Stimulated activated CD8-positive, alpha-beta memory T cell treated with anti-CD3 and anti-CD28 coated beads, Interleukin-4, amount 100 ng/mL, for 1 hour (primary cell): ENCODE measurements at places on chromosomes 12 and 14.

GRCh38 chr12:65524666-65525065, 246.2 kb downstream of the MSRB3 start:
- DNase-seq: no peak

GRCh38 chr14:39984323-39984722, 552.1 kb upstream of the FBXO33 start:
- no peak for DNase-seq

DNA sequence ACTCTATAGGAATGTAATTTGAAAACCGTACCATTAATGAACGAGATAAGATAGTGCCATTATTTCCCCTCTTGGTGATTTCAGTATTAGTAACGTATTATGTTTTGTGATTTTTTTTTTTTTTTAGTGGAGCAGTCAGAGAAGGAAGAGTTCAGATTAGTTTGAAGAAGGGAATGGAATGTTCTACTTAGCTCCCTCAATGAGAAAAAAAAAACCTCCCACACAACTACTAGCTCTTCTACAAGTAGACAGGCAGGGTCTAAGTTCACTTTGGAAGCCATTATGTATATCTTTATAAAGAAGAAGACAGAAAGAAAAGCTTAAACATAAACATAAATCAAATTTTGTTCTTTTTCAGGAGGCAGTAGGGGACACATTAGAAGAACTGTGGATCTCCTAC, 27.3 kb downstream of the PNMA1 start:
- DNase-seq: no peak

DNA sequence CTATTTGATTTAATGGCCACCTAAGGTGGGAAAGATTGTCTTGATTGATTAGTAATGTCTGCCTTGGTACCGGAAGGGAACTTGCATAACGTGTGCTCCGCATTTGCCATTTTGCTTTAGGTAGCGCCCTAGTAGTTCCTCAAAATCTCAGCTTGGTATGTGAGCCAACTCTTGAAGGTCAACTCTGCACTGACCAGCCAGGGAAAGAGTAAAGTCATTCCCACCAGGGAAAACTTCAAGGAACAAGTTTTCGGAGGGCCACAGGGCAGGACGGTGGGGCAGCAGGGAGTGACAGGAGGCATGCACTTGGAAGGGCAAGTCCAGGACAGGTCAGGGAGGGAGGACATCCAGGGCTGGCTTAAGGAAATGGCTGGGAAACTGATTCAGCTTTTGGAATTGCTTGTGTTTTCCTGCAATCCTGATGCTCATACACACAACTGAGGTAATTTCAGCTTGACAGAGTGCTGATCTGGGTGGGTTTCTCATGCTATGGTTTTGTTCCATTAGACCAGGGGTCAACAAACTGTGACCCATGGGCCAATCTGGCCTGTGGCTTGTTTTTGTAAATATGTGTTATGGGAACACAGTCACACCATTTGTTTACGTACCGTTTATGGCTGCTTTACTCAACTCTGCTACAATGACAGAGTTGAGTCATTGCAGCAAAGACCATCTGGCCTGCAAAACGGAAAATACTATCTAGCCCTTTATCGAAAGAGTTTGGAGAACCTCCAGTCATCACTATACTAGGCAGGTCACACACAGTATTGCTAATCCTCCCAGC, 184.5 kb downstream of the RBM19 start:
- DNase-seq: no peak

GRCh38 chr14:95462491-95462890, 54.0 kb downstream of the SYNE3 start:
- no peak for DNase-seq

DNA sequence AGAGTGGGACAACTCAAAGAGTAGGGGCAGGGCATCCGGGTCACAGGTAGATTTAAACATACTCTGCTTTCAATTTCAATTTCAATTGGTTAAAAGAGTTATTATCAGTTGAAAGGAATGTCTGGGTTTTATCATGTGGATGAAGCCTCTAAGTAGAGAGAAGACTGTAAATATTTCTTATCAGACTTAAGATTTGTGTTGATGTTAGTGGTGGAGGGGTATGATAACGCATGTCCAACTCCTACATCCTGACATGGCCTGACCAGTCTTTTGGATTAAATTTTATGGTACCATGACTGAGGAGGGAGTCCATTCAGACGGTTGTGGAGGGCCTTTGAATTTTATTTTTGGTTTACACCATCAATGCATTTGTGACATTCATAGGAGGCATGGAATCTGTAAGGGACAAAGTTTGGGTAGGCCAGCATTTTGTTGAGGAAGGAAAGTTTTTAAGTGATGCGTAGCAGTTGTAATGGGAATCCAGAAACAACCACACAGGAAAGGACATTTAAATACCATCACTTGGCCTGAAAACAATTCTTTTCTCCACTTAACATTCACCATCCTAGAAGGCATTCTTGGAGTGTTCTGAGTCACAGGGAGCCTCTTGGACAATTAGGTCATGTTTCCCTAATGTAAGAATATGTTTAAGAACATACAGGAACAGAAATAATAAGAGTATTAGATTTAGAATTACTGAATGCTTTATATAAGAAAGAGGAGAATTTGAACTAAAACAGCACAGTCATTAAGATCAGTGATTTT, 371.9 kb downstream of the ATP23 start:
- DNase-seq: no peak

GRCh38 chr12:2029851-2030250, 22.9 kb upstream of the CACNA1C start:
- no peak for DNase-seq

- DNase-seq: no peak
These were observed 16.5 kb downstream of the CCER1 start for GRCh38 chr12:90938451-90938850.

GRCh38 chr12:45075587-45076282, 24.8 kb upstream of the DBX2 start:
- DNase-seq: no peak

DNA sequence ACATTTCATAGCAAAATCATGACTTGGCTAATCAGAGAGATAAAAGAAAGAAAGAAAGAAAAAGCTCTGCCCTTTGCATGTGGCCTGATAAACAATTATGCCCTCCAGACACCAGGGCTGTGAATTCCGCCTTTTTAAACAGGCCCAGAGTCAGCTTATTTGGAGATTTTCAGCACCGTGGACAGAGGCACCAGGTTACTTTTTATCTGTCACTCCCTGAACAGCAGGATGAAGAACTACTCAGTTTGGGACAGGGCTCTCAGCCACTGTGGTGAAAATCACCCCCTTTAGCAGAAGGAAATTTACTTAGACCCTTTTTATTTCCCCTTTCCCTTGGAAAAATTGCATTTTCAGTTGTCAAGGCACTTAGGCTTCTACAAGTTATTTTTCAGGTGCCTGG, 359.9 kb downstream of the NRXN3 start:
- no peak for DNase-seq

GRCh38 chr14:63006531-63006930, 38.7 kb downstream of the KCNH5 start:
- DNase-seq: no peak

- DNase-seq: no peak
These were observed 3.6 kb upstream of the EML1 start for GRCh38 chr14:99789581-99789980.

GRCh38 chr12:12686925-12687324, 9.1 kb downstream of the GPR19 start:
- no peak for DNase-seq

DNA sequence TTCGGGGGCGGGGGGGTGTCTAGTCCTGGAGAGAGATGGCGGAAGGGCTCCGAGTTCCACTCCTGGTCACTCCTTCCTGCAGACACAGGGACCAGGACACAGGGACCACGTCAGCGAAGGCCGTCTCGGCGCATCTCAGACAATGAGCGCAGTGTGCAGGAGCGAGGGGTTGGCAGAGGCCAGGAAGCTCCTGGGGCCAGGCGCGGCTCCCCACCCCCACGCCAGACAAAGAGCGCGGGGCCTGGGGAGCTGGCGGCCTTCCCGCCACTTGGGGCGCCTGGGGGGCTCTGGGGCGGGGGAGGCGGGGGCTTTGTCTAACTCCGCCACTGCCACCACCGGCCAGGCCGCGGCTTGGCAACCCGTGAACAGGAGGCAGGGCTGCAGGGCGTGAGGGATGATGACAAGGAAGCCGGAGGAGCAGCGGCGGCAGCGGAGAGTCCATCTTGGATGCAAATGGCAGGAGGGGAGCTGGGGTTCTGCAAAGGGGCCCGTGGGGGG, 2.2 kb downstream of the CDK2AP1 start:
- no peak for DNase-seq

GRCh38 chr12:65324551-65324950, 46.1 kb downstream of the MSRB3 start:
- DNase-seq: no peak

DNA sequence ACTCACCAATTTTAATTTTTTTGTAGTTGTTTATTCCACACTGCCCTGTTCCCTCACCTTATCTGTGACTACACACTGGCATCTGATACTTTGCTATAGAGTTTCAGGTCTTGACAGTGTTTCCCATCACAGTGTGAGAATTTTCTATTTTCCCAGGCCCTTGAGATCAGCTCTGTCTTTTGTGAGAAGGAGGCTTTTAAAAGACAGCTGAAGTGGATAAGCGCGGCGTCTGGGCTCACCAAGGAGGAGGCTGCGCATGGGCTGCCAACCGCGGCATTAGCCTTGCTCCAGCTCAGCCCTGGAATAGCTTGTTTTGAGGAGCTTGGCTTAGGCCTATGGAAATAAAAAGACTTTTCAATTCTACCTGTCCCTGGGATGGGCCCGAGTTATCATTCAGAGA, 181.3 kb downstream of the RMST start:
- no peak for DNase-seq

DNA sequence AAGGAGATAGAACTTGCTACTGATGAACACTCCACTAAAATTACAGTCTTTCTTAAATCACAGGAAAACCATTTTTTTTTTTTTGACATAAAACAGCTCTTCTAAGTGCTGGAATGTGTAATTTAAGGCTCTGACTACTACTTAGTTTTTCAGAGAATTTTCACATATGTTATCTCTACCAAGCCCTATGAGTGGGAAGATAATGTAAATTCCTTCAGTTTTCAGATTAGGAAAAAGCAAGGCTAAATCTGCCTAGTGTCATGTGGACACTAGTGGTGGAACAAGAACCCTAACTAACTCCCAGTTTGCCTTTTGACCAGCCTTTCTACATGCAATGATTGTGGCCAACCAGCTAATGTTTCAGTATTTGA, 37.3 kb upstream of the CSRP2 start:
- no peak for DNase-seq

- no peak for DNase-seq
These were observed at the start of gene SVOP for GRCh38 chr12:109020796-109021380. SVOP (minus strand) TSS chr12:109021068; CDS start chr12:109020868, 200 bp downstream.

DNA sequence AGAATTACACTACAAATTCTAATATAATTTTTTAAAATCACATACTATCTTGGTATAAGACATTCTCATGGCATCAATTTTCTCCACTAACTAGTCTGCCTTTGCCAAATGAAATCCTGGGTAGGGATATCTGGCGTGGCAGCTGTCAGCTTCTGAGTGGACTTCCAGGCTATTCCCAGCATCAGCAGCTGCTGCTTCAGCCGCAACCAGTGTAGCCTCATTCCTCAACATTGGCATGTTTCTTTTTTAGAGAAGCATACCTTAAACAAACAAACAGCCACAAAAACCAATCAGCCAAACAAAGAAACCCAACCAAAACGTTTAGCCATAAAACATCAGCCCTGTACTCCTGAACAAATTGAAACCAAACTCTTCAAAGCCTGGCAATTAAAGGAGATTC, 235.8 kb downstream of the SSPN start:
- DNase-seq: no peak

- no peak for DNase-seq
These were observed 40.7 kb upstream of the TMEM263 start for GRCh38 chr12:106914796-106915634.

- no peak for DNase-seq
These were observed 693 bp downstream of the MAP3K9 start for GRCh38 chr14:70808416-70809224.

GRCh38 chr14:65115615-65116014, 13.3 kb upstream of the MAX start:
- no peak for DNase-seq

DNA sequence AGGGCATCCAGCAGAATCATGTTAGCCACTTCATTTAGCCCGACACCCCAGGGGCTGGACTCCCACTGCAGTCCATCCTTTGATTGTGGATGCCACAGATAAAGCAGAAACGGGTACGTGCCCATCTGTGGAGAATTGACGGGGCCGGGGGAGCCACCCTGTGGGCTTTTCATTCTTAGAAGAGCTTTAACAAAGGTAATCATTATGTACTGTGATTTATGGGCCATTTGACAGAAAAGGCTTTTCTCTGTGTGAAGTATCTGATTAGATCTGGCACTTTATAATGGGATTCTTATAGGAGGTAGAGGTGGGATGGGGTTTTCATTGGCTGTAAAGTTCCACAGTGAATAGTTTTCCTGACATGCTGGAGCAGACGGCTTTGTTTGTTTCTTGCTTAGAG, 40.4 kb downstream of the AACS start:
- DNase-seq: no peak

DNA sequence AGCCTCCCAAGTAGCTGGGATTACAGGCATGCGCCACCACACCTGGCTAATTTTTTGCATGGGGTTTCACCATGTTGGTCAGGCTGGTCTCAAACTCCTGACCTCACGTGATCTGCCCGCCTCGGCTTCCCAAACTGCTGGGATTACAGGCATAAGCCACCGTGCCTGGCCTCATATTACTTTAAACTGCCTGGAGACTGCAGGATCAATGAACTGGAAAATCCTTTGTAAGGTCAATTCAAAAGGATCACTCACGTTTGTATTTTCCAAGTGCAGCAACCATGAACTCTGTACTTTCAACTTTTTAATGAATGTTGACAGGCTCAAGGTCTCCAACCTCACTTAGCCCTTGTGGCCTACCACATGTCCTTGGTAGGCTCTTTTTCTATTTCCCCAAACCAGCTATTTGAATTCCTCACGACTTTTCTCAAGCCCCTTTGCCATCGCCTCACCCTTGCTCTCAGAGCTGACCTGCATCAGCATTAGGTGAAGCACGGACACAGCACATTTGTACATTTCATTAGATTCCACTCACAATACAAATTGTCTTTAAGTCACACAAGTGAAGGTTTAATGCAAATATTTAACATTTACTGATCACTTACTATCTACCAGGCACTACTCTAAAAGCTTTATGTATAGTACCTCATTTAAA, 42.2 kb upstream of the GCH1 start:
- no peak for DNase-seq

DNA sequence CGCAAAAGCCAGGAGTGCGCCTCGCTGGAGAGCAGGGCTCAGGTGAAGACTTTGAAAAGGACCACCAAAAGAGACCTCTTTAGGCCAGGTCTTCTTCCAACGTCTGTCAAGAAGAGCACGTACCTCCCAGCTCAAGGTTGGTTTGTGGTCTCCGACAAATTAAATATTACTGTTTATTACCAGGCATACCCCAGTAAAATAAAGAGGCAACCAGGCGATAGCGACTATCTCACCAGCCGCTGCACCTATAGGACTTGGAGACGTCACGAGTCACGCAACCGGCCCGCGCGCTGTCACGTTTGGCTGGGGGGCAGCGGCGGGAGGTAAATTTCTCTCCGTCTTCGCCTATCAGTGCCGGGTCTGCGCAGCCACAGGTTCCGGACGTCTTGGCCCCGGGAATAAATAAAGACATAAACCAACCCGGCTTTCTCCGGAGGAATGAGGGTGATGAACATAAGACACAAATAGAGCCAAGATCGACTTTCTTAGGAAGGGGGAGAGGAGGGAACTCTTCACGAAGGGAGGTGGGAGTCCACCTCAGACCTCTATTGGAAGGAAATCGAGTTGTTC, 2.0 kb upstream of the TBX5 start:
- no peak for DNase-seq
